H1 (cell line): ENCODE measurements at places on chromosomes 4 and X. TPM values are rescaled to one million over a fixed set of nuclear protein-coding genes. Genes with fewer than 3 reads are reported as not detected.

Gene GPR34
- not detected in 2 replicates for total RNA-seq

Gene SLITRK2
- total RNA-seq: 0.33 and 0.39 TPM in 2 replicates

Gene PLXNB3
- 2.7 TPM in 2 replicates for total RNA-seq

Gene SPANXN4
- total RNA-seq: not detected in 2 replicates

Gene SPP1
- 22.3 and 26.5 TPM in 2 replicates for total RNA-seq

Gene LIMCH1
- total RNA-seq: 2.7 and 3.5 TPM in 2 replicates

Gene SSX3
- not detected in 2 replicates for total RNA-seq

Gene HHIP
- 0.84 and 1.3 TPM in 2 replicates for total RNA-seq

Gene CSAG3
- not detected in 2 replicates for total RNA-seq

GRCh38 chr4:8041868-8042267 is 102.2 kb upstream of the AFAP1 start:
- DNase-seq: no peak

DNA sequence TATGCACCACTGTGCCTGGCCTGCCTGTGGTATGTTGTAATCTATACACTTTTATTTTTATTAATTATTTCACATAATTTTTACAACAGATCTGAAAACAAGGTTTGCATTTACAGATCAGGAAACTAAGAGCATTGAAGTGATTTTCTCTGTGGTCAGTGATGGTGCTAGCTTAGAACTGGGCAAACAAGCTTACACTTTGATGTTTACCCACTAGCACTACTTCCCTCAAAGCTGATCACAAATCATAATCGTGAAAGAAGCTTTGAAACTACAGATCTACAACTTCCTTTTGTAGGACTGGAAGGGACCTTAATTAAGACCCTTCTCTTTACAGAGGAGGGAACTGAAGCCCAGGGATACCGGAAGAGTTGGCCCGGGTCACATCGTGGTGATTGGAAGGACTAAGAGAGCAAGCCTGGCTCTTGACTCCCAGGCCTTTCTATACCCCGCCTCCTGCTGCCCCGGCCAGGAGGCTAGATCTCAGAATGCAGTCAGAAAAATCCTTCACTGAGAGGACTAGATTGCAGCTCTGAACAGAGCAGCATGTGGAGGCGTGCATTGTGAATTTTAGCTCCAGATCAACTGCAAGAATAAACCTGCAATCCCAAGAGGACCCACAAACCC is 93.7 kb upstream of the ZNF827 start:
- DNase-seq: no peak

- no peak for DNase-seq
Observed at GRCh38 chr4:154471526-154472331, 19.9 kb downstream of the DCHS2 start.

- no peak for DNase-seq
Observed at GRCh38 chr4:8209181-8209874, 10.2 kb downstream of the SH3TC1 start.

GRCh38 chr4:174056959-174057358 is 226.5 kb downstream of the FBXO8 start:
- no peak for DNase-seq

DNA sequence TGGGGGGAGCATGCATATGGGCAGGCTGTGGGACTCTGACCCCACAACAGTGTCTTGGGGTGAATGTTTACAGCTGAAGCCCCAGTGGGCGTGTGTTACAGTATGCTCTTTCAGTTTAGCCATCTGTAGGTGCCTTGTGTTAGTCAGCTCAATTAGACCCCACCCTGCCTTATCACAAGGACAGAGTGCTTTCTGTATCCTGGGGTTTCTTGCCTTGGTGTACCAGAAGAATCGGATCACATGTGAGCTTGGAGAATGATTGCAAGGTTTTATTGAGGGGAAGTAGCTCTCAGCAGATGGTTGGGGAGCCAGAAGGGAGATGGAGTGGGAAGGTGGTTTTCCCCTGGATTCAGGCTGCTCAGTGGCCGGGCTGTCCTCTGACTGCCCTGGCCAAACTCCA is 27.3 kb downstream of the SH3BGRL start:
- DNase-seq: no peak

- no peak for DNase-seq
Observed at GRCh38 chr4:26141051-26141721, 179.6 kb upstream of the RBPJ start.

DNA sequence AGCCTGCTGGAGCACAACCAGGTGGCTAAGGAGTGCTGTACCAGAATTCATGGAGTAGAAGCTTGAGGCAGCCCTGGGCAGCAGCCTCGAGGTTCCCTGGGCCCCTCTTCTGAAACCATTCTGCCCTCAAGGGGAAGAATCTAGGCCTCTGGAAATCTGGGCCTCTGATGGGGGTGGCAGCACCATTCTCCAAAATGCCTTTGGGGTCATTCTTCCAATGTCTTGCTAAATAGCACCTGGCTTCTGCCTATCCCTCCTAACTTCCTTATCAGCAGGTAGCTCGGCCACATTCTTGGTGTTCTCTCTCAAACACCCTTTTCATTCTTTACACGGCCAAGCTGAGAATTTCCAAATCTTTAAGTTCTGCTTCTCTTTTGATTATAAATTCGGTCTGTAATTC is 473.6 kb downstream of the BCOR start:
- no peak for DNase-seq

DNA sequence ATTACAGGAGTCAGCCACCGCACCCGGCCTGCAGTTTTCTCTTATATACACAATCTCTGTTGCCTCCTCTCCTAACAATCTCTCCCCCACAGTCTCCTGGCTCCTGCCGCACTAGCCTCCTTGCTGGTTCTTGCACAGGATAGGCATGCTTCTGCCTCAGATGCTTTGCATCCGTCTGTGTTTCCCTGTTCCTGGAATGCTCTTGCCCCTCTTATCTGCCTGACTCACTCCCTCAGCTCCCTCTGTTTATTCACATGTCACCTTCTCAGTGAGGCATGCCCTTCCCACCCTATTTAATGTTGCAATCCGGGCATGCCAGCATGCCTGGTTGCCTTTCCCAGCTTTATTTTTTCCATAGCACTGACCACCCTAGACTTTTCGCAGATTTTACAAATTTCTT is 161.9 kb downstream of the PHF8 start:
- DNase-seq: no peak

DNA sequence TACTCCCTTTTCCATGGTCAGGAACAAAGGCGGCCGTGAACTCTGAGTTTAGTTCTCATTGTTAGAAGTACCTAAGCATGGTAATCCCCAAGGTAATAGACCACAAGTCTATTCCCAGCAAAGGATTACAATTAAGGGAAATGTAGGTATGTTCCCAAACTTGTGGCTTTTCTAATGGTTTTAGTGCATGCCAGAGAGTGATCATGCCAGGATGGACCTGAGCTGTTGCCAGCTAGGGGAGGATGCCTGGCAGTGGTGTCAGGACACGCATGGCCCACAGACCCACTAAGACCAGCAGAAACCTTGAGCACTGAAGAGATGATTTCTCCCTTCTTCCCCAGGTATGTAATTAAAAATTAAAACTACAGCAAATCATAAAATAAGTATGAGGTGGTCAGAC is 60.8 kb downstream of the COQ2 start:
- DNase-seq: no peak

GRCh38 chr4:58732973-58733372 is 1622.8 kb upstream of the IGFBP7 start:
- DNase-seq: no peak

DNA sequence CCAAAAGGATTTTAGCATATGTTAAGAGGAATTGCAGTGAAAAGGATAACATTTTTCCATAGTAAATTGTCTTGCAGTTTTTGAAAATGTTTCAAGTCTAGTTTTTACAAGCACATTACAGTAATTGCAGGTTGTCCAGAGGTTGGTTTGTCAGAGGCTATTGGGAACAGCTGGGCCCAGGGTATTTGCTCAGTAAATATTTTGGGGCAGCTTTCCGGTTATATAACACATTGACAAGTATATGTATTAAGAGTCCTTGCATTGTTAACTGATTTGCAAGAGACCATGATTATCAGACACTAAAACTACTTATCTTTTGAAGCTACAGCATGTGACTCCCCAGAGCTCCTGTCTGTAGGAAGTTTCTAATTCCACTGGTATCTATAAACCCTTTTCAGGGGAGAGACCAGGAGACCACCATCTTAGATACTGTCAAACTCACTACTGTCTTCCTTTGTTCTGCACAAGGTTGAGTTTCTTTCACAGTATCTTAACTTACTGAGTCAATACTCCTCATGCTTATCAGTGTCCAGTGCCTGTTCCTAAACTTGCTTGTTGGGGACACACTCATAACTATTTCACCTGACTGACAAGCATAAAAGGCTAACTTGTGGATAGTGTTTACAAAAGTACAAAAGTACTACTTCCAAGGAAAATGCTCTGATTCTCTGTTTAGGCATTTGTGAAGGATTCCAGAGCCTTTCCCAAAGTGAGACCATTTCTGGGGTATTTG is 18.9 kb upstream of the RGN start:
- DNase-seq: no peak

DNA sequence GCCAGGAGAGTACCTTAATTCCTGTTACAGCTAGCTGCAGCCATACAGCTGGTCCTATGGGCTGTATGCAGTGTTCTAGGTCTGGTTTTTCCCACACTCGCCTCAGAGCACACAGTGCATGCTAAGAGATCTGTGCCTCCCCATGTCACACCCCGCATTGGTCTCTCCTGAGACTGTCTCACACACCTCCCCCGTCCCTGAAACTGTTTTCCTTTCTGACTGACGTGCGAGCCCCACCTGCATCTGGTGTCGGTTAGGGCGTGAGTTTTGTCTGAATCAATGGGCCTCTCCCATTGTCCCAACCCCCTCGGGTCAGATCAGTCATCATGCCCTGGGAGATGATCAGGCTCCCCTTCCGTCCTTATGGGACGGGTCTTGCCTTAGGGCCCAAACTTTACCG is 3.4 kb upstream of the UGT8 start:
- no peak for DNase-seq

- DNase-seq: no peak
Observed at GRCh38 chr4:16227462-16227868, 1.2 kb upstream of the TAPT1 start.

DNA sequence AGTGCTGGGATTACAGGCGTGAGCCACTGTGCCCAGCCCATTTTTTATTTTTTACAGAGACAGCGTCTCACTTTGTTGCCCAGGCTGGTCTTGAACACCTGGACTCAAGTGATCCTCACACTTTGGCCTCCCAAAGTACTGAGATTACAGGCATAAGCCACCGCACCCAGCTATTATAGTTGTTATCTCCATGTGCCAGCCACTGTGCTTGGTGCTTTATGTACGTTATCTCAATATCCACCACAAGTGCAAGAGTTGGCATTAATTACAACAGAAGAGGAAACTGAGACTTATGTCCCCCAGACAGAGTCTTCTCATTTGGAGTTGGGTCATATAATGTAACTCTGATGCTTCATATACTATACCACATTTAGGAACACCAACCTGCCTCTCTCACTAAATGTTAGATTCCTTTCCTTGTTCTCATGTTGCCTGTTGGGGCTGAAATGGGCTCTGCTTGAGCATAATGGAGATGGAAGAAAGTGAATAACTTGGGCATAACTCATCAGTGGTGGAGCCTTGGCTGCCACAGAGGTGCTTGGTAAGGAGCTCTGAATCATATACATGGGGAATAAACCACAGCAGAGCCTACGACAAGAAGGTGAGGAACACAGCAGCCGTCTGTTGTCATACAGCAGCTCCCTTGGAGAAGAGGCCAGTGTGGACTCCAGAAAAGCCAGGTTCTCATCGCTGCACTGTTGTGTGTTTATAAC is 84.3 kb downstream of the SPRY1 start:
- DNase-seq: no peak

GRCh38 chr4:47061435-47061834 is 30.1 kb downstream of the GABRB1 start:
- no peak for DNase-seq

DNA sequence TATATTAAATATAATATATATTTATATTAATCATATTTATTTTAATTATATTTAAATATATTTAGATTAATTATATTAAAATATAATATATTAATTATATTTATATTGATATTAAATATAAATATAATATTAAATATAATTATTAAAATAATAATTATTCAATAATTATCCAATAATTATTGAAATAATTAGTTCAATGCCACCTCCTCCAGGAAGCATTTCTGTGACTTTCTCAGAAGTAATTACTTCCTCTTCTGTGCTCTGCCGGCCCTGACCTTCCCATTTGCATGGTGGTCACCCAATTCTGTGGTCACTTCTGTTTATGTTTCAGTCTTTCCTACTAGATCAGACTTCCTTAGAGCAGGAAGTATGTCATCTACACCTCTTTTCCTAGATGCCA is 45.8 kb downstream of the EVC2 start:
- DNase-seq: no peak

DNA sequence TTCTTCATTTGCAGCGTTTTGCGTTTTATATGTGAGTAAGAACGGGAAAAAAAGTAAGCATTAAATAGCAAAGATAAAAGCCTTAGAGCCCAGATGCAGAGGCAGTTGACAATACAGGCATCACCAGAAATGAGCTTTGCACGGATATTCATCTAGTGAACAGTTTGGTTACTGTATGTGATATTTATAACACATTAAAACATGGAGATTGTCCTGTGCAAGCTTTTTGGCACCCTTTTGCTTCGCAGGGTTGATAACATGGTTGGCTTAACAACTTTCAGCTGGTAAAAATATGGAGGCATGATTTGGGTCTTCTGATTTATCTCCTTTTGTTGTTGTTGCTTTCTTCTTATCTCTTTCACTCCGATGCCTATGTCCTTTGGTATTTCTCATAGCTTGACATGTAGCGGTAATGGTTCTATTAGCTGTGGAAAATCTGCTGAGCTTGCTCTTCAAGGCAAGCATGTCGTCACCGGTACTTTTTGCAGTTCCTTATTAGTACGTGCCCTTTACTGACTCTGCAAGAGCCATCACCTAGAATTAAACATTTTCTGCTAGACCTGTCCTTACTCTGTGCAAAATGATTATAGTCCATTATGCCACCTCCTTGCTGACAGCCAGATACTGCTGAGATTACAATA is 102.9 kb downstream of the PCDH7 start:
- DNase-seq: no peak

DNA sequence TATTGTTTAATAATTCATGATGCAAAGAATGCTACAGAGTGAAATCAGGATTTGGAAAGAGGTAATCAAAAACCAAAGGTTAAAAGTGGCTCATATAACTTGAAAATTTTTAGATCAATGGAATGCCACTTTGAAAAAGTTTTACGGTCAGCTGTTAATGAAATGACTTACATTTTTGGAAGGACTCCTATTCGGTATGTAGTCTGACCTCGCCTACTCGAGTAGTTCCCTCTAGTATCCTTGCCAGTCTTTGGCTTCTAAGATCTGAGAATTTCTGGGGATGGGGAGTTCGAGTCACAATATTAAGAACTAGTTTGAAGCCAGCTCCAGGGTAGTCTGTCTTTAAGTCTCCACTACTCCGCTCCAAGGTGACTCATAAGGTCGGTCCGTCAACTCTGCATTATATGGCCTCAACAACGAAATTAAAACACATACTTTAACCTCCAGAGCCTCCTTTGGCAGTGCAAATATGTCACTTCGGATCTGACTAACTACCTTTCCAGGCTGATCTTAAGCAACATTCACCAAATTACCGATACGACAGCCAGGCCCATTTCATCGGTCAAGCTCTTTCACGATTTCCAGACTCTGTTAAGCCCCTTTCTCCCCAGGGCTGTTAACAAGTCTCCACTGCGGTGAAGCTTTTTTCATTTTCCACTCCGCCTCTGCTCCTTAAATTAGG is 733 bp upstream of the NAA15 start:
- no peak for DNase-seq

- no peak for DNase-seq
Observed at GRCh38 chrX:68842781-68843581, 14.2 kb downstream of the EFNB1 start.
